ENCODE measurements at places on chromosomes 1 and 21.

DNA sequence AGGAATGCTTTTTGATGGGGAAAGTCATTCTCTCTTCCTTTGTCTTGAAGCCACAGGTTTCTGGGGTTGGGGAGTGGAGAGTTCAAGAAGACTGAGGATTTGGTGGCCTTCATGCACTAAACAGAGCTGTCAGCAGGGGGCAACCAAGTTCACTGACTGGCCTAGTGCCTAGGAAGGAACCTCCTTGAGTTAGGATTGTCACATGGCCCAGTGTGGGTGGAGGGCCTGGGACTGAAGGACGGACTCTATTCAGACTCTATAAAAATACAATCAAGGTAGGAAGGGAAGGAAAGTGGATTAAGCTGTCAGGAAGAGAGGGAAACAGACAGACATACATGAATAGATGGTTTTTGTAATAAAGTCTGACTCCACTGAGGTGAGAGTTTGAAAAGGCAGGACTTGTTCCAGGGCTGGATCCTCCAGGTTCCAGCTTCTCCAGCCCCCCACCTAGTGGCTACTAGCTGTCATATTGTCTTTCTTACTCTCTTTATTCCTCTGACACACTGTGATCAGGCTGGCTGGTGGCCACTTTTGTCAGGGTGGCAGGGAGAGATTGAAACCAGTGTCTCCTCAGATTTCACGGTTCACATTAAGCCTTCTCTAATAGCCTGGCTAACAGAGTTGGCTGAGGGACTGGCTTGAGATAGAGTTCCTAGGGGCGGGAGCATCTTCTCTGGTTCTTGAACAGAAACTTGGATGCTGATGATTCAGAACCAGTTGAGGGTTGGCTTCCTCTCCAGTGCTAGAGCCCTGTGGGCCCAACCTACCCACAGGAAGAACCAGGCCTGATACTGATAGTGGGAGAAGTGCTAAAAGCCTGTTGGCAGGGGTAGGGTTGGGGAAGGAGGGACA, 4.1 kb upstream of the SH3BGRL3 start:
- peak; percentile 60 for DNase-seq

DNA sequence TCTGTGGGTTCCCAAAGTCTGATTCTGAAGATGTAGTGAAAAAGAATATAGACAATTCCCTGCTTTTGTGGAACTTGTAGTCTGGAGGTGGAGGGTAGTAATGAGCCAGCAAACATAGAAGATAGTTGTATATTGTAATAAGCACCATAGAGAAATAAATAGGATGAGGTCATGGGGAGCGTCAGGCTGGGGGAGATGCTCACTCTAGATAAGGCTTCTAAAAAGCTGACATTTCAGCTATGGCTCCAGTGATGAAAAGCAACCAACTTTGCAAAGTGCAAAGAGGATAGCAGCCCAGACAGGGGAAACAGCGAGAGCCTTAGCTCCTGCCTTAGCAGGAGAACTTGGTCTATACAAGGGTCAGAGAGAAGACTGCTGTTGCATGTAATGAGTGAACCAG, 98.0 kb upstream of the RALGPS2 start:
- no peak for DNase-seq

DNA sequence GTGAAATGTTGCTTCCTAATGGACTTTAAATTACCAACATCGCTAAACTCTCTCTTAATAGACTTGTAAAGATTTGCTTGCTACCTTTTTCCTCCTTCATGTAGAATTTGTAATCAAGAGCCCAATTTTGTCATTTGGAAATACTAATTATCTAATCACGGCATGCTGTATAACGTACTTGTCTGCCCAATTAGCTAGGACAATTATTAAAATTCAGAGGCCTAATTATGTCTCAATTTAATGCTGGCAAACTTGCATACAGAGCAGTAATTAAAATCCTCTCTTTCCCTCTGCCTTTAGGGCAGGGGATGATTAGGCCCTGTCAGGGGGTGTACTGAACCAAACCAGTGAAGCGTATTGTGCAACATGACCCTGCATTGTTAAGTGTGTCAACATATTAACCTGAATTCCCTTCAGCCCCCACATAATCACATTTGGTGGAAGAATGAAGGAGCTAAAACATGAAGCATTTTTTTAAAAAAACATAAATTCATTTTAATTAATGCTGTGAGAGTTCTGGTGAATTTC, 137.4 kb upstream of the BARHL2 start:
- no peak for DNase-seq

- DNase-seq: no peak
Measured at GRCh38 chr21:28737674-28738419, 254.8 kb downstream of the LTN1 start.

GRCh38 chr1:54379555-54380289, 26.5 kb downstream of the SSBP3 start:
- no peak for DNase-seq

- no peak for DNase-seq
Measured at GRCh38 chr1:194809665-194810064, 1623.3 kb upstream of the B3GALT2 start.

GRCh38 chr1:244280859-244281258, 170.8 kb downstream of the ADSS2 start:
- DNase-seq: no peak

DNA sequence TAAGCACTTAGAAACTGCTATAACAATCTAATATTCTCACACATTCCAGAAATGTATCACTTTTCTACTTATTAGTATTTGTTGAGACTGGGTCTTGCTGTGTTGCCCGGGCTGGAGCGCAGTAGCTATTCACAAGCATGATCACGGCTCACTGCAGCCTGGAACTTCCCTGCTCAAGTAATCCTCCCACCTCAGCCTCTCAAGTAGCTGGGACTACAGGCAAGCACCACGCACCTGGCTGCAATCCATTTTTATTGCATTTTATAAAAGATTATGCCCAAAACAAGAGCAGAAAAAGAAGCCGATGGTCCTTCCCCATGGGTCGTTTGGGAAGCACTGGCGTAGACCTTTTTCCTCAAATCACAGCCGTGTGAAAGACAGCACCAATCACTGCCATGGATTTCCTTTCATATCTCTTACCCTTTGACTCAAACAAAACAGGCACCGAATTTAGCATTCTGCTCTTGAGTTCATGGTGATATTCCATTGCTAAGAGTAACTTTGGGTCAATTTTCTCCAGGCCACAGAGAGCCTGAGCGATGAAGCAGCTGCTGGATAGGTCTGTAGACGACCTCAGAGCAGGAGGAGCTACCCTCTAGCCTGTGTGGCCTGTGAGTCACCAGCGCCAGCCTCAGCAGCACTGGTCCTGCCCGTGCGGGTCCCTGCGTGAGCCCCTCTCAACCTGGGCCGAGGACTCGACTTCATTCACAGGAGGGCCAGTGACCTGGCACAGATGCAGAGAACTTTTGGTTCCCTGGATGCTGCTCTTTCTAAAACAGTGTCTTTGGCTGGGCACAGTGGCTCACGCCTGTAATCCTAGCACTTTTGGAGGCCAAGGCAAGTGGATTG, 80.8 kb downstream of the PIK3CD start:
- DNase-seq: no peak
